AML-193 (cell line): ENCODE measurements at places on chromosomes 7 and 10.
A peak's percentile ranks its signal among the peaks of the same experiment; 100 is the strongest.

DNA sequence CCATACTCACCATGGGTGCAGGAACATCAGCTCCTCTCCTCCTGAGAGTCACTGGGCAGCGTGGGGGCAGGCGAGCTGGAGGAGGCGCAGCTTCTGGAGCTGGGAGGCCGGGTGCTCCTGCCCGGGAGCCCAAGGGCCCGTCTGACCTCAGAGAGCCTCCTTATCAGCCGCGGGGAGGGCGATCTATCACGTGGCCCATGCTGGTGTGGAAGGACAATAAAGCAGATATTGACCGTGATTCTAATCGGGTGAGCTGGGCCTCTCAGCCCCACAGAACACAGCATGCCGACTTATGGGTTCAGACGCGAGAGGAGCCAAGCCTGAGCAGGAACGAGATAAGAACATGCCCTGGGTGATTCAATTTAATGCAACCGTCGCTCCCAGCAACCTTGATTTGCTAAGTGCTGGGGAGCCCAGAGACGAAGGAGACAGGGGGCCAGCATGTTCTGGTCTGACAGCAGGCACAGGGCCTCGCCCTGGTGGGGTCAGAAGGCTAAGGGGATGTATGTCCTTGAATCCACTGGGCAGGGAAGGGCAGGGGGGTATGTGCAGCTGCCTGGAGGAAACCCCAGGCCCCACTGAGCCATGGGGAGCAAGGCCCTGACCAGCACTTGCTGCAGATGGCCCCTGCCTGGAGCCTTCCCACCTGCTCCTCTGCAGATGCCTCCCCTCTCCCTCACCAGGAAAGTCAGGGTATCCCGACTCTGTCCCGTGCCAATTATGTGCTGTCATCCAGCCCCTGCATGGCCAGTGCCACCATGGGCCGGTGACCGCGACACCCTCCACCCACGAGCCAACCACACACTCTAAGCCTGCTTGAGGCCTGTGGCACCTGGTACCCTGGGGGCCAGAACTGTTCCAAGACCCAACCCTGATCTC, 95.3 kb upstream of the RET start:
- no peak for DNase-seq

DNA sequence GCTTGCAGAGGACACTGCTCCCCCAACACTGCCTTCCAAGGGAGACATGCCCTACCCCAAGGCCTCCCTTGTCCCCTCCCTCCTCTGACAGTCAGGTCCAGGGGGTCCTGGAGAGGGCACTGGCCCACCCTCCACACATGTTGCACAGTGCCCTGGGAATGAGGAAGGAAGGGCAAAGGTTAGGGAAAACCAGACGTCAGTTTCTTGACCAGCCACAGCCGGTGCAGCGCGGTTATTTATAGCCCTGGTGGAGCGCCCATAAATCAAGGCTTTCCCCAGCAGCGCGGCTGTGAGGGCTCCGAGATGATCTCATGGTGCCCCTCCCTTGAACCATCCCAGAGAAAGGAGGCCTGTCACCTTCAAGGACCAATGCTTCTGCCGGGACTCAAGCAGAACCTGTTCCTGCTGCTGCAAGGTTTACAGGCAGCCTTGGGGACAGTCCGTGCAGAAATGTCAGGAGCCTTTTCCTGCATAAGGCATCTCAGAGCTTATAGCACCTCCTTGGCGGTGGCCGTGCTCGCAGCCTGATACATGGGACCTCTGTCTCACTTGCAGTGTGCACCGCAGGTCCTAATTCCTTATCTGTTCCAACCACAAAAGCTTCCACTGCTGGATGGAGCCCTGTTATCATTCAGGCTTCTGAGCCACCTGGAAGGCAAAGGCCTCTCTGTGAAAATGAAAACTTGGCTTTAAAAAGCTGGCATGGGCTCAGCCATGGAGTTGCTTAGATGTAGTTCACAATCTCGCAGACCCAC, 127.3 kb downstream of the LHPP start:
- DNase-seq: no peak

- no peak for DNase-seq
Observed at GRCh38 chr7:44383566-44383965, 58.2 kb upstream of the CAMK2B start.

GRCh38 chr7:100059251-100059739, 9.7 kb downstream of the ZSCAN21 start:
- DNase-seq: no peak

DNA sequence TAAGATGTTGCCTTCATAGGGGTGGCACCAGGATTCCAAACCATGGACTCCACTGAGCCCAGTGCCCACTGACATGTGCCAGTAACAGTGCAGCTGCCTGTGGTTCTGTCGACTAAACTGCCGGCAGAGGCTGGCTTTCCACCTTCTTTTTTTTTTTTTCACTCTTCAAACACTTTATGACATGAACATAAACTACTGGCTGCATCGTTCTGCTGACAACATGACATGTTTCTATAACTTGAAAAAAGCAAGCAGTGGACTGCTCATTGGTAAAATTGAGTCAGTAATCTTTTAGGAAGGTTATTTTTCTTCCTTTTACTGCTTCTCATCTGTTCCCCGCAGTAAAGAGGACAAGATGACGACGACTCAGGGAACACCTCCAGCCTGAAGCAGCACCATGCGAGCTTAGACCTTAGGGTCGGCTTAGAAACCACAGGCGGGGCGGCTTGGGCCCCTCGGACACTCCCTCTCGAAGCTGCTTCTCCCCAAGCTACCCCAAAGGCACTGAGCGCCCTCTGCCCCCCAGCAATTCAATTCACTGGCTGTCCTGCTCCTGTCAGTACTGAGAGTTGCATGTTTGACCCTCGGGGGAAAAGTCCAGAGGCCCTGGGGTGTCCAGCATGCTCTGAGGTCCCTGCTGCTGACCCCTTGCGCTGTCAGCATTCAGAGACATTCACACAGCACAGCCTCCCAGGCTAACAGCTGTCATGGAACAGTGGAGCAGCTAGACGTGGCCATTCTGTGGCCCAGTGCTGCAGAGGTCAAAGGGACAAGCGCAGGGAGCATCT, 112.5 kb downstream of the EGFR start:
- no peak for DNase-seq

GRCh38 chr10:85614566-85614965, 752.0 kb downstream of the GRID1 start:
- DNase-seq: no peak

DNA sequence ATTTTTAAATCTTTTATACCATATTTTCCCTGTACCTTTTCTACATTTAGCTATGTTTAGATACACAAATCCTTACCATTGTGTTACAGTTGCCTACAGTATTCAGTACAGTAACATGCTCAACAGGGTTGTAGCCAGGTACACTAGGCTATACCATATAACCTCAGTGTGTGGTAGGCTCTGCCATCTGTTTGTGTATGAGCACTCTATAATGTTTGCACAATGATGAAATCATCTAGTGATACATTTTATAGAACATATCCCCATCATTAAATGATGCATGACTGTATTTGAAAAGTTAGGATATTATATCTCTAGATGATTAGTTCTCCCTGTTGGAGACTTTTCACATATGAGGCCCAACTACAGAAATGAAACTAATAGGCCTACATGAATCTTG, 188.6 kb downstream of the STK31 start:
- DNase-seq: no peak

DNA sequence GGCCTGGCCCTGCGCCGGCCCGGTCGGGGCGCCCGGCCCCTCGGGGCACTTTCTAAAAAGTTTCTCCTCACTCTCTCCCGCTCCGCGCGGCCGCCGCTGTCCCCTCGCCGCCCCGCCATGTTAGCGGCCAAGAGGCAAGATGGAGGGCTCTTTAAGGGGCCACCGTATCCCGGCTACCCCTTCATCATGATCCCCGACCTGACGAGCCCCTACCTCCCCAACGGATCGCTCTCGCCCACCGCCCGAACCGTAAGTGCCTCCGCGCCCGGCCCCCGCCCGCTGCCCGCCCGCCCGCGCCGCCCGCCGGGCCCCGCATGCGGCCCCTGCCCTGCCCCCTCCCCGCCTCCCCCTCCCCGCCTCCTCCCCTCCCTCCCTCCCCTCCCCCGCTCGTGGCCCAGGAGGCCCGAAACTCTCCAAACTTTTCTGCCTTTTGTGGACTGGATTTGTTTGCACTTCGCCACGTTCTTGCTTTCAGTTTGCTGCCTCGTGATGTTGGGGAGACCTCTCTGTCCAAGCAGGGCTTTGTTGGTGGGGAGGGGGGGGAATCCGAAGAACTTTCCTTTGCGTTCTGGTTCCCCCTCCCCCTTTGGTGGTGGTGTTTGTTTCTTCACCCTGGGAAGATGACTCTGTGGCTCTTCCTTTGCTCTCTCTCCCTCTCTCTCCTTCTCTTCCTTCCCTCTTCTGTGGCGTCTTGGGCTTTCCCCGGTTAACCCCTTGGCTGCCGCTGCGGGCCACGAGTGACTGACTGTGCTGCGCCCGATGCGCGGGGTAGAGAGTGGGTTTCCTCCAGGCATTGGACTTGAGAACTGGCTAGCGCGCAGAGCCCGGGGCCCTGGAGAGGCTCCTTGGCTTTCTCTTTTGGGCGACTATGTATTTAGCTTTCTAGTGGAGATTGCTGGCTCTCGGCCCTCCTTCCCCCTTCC, 1.6 kb downstream of the TCF7L2 start:
- DNase-seq: peak; percentile 81

DNA sequence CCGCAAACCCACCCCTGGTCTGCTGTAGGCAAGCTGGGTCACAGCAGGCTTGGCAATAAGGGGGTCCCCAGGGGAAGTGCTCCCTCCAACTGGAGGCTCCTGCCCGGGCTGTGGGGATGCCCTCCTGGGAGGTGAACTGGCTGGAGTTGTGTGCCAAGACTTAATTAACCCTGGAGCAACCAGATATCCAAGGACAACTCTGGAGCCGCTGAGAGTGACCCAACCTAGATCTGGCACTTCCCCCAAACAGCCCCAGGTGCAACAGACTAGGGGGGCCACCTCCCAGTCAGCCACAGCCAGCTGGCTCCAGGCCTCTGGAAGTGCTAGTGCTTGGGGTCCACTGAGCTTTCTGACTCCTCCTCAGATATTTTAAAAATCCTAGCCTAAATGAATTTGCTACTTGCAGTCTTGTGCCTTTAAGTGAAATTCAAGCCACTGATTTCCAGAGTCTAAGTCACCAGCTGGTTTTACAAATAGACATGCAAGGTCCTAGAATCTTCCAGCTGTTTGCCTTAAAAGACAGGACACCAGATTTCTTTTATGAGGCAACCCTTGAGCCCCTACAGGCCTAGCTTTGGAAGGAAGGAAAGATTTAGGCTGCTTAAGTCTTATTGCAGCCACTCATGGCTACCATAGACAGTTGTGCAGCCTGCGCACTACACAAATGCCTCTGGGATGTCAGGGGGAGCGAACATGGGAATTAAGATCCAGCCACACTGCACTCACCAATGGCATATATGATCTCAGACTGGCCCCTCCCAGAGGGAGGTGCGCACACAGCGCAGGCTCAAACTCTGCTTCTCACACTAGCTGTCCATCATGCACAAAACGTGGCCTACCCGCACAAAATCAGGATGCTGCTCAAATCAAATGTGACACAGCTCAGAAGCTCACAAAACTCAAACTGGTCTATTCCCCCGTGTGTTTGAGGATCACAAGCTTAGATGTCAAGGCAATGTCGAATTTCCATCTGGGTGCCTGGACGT, 42.6 kb upstream of the MYL10 start:
- DNase-seq: no peak

DNA sequence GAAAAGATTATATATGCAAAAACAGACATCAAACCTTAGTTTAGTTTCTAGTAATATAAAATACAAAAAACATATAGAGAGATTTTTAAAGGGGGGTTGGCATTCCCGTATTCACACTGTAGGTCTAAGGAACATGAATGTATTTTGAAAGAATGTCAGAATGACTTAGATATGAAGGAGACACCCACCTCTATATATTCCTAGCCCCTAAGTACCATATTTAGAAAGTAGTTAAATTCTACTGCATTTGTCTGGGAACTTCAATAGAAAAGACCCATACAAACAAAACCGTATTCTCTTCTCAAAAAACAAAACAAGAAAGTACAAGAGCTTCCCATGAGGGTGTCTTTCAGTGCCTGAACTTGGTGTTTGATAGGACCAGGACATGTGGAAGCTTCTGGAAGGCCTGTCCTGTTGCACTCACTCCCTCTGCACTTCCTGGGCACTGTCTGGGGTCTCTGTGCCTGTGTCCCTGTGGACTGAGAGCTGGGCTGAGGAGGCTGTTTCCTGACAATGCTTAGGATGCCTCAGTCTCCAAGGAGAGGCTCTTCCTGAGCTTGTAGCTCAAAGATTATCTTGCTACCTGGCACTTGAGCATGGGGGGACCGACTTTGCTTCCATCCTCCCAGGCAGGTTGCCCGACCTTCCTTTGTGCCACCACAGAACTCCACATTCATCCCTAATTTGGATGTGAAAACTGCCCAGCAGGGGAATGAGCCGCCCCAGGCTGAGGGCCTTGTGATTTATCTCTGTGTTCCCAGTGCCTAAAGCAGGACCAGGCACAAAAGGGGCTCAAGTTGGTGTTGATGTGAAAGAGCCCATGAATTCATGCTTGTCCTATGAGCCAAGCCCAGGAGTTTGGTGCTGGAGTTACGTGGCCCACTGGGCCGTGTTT, 44.4 kb upstream of the KLF6 start:
- DNase-seq: no peak

- no peak for DNase-seq
Observed at GRCh38 chr7:67518580-67518979, 521.9 kb downstream of the TYW1 start.

DNA sequence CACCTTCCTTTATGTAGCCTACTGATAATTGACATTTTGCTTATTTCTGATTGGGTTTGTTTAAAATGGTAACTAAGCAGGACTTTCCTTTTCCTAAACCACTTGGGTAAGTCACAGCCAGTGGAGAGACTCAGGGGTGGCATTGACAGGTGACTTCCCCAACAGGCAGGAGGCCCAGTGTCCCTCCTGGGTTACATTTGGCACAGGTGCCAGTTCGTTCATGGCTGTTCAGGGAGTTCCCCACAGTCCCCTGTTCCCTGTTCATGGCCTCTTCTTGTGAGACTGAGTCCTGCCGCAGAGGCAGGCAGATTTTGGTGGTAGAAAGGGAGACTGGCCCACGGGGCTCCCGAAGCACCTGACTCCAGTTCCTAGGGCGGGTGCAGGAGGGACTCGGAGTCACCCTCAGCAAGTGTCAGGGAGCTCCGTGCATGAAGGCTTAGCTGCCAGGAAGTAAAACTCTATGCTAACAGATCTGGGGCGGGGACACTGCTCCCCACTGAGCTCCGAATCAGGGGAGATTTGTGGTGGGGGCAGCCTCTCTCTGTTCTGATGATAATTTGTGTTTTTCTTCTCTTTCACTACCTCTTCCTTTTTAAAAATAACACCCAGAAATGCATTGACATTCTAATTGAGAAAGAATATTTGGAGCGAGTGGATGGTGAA, 84.1 kb downstream of the EZH2 start:
- no peak for DNase-seq

- DNase-seq: peak; percentile 26
Observed at GRCh38 chr7:149707448-149707886, 65.9 kb downstream of the ZNF467 start.

GRCh38 chr7:142301923-142302550, 44.2 kb upstream of the PRSS58 start:
- DNase-seq: peak; percentile 51
